Hematopoietic multipotent progenitor cell treated with erythropoietin and hydrocortisone succinate and interleukin-3 and kit ligand, for 6 days (in vitro differentiated cells): ENCODE measurements at places on chromosomes 3 and 15.
A peak's percentile ranks its signal among the peaks of the same experiment; 100 is the strongest.

DNA sequence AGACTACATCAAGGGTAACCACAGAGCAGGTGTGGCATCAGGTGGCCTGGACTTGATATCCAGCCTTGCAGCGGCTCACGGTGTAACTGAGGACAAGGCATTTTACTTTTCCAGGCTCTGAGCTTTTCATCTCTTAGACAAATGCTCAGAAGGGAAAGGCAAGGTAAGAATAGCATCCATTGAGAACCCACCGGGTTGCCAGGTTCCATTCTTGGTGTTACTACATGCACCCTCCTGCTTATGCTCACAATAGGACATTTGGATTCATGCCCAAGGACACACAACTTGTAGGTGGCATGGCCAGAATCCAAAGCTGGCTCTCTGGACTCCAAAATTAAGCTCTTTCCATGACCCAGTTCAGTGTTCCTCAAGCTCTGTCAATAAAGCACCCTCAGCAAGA lies 85.5 kb downstream of the CCNL1 start:
- DNase-seq, result no peak

DNA sequence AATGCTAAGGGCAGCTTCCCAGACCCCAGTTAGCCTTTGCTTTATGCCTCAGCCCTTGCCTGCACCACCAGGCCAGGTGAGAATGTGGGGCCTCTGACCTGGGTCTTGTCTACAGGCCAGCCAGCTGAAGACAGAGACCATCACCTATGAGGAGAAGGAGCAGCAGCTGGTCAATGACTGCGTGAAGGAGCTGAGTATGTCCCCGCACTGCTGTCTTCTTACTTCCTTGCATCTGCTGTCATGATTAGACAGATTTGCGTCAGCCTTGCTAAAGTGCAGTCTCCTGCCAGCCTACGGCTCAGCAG lies 74.6 kb downstream of the CCK start:
- no peak for DNase-seq

DNA sequence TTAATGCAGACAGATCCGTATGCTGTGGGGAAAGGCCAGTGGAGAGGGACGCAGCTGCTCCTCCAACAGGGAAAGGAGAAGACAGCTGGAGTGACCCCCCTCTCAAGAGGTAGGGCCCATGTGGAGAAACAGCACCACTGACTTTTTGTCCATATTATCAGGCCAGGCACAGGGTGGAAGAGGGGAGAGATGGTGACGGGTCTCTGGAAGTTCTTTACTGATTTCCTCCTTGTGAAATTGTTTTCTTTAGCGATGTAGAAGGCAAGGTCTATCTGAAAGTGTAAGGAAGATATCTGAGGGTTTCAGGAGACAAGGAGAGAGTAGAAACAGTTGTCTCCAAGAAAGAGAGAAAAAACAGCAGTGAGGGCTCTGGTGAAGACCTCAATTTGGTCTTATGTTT lies 338.8 kb downstream of the VPS13C start:
- no peak for DNase-seq

GRCh38 chr3:46854555-46854991 lies 8.7 kb downstream of the MYL3 start:
- DNase-seq, result no peak

DNA sequence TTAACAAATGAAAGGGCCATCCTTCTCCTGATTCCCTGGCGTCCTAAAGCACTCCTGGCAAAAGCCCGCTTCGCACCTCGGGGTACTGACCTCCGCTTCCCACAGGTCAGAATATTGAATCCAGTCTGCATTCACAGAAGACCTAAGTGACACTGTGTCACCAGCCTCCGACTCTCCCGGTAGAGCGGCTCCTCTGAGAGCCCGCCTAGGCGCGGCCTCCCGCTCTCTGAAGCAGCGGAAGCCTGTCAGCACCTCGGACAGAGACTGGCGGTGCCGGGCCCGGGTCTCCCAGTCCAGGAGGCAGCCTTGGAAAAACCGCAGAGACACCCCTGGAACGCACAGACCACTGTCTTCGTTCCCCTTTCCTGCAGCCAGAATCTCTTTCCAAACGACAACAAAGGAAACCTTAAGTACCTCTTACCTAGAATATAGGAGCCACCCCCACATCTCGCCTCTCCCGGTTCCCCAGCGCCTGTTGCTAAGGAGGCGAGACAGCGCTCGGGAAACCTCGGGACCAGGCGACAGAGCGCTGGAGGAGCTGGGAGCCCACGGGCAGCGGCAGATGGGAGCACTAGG lies 1.2 kb downstream of the GABRB3 start:
- peak; percentile 6 for DNase-seq

- DNase-seq, result no peak
Observed at GRCh38 chr3:194587438-194587931, 45.7 kb downstream of the TMEM44 start.

DNA sequence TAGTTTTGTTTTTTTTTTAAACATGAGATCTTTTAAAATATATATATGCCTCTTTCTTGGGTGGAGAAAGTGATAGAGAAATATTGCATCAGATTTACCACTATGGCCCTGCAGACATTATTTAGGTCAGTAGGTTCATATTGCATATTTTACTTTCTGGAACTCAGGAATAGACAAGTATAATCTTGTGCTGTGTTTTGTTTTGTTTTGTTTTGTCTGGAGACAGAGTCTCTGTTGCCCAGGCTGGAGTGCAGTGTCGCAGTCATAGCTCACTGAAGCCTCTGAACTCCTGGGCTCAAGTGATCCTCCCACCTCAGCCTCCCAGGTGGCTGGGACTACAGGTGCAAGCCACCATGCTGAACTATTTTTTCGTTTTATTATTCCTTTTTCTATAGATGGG lies 21.5 kb upstream of the DUT start:
- DNase-seq, result no peak

DNA sequence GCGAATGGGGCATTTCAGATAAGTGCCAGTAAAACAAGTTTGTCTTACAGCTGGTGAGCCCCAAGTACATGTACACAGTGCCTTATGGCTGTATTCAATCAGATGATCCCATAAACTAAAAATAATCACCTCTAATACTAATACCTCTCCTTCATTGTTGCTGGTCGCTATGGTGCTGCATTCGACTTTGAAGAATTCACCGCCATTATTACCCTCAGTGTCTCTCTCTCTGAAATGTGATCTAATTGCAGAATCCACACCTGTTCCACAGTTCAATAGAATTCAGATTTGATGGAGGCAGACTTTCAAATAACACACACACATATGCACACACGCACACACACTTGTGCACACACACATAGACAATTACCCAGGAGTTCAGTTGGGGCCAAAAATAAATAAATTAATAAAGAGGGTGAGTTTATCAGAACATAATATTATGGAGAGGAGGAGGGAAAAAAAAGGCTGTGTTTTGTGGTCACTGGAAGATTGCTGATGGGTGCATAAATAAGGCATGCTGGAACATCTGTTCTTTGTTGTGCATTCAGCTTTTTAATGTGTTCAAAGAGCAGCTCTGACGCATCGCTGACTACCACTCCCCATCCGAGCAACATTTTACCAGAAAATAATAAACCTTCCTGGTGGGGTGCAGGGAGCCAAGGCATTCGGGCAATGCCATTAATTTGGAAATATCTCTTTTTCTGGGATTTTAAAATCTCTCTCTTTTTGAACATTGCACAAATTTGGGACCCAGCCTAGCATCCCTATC lies 235.7 kb downstream of the SATB1 start:
- no peak for DNase-seq

- peak; percentile 10 for DNase-seq
Observed at GRCh38 chr3:148366743-148367410, 330.8 kb upstream of the AGTR1 start.

- no peak for DNase-seq
Observed at GRCh38 chr3:9061634-9062033, 98.4 kb upstream of the RAD18 start.

DNA sequence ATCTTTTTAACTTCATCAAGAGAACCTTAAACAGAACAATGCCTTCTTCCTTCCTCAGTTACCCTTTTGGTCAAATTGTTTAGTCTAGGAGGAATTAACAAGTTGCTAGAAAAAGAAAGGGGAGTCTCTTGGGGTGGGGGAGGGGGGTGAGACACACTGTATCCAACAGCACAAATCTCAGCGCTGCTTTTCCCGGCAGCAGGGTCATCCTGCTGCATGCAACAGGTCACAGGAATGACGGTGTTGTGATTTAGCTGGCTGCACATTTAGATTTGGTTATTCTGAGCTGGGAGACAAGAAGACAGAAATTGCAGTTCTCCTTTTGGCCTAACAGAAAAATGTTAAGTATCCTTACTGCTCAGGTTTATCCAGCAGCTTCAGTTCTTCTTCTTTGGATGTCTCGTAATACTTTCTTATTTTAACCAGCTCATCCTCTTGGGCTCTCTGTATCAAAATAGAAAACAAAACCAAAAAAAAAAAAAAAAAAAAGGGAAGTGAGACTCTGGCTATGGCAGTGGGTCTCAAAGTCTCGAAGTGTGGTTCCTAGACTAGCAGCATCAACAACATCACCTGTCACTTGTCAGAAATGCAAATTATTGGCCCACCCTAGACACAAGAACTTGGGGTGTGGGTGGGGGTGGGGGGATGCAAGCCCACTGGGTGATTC lies 190.5 kb downstream of the GREM1 start:
- DNase-seq, result no peak

DNA sequence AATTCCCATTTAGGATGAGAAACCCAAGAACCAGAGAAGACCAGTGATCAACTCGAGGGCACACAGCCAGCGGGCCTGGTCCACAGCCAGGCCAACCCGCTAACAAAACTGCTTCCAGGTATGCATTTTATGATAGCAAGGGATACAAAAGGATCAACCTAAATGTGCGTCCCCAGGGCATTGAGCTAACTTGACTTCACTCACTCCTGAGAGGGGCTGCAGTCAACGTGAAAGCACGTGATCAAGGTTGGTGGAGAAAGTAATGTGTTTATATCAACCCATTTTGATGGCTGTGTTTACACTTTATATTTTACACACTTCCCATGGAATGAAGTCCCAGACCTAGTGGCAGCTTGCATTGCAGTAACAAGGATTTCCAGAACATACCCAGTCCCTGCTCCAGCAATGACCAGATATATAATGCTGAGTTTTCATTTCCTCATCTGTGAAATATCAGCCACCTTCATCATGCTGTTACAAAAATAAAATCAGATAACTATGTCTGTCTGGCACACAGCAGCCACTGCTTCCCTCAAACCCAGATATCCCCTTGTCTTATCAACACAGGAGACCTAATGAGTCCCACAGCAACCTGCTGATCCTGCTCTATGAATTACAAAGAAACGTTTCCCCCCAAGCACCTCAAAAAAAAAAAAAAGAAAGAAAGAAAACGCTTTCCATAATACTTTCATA lies 2.0 kb downstream of the KLHL6 start:
- peak; percentile 70 for DNase-seq

- DNase-seq, result peak; percentile 74
Observed at GRCh38 chr15:48966595-48967301, 3.0 kb upstream of the SHC4 start.

- DNase-seq, result peak; percentile 29
Observed at GRCh38 chr3:49296781-49297411, 19.9 kb upstream of the C3orf62 start.

DNA sequence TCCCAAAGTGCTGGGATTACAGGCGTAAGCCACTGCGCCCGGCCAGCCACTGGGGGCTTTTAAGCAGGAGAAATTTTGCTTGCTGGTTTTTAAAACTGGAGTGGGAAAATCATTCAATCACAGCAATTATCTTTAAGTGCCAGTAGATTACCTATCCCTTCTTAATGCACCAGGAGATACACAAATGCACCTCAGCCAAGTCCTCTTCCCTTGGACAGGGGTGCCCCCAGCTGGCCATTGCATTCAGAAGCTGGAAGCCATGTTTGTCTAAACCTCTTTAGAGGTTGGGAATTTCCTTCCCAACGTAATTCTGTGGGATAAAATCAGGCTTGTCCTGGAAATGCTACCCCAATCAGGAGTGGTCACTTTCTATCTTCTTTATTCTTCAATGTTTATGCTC lies 26.6 kb downstream of the MIX23 start:
- DNase-seq, result peak; percentile 53

DNA sequence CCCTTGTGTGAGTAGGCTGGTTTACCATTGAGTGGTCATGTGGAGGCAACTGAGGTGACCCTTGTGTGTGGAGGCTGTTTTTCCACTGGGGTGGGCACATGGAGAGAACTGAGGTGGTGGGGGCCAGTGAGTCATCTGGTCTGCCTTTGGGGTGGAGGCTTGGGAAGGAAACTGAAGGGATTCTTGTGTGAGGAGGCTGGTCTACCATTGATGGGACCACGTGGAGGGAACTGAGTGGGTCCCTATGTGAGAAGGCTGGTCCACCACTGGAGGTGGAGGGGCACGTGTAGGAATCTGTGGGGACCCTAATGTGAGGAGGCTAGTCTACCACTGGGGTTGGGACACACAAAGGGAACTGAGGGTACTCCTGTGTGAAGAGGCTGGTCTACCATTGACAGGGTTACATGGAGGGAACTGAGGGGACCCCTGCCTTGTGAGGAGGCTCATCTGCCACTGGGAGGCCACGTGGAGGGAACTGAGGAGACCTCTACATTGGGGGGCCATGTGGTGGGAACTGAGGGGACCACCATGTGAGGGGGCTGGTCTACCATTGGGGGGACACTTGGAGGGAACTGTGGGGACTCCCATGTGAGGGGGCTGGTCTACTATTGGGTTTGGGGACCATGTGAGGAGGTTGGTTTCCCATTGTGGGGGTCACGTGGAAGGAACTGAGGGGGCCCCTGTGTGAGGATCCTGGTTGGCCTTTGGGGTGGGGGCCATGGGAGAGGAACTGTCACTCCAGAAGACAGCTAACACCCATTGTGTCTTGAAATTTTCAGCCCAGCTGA lies 164.5 kb downstream of the WNT7A start:
- no peak for DNase-seq

DNA sequence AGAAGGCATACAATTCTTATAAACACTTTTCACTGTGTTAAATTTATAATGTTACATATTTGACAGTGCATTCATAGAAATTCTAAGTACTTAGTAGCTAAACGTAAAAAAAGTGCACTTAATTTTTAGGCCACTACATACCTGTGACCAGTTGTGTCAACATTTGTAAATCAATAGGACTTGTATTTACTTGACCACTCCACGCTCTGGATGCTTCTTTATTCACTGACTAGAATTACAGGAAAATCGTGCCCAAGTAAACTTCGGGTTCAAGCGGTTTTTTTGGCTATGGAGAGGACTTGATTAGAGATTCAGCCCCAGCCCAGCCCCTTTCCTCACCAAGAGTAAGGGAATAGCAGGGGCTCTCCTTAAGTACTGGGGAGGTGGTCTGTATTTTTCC lies 21.8 kb downstream of the WDR53 start:
- no peak for DNase-seq

- DNase-seq, result peak; percentile 88
Observed at GRCh38 chr3:186909078-186909853, 21.1 kb upstream of the ST6GAL1 start.
